ENCODE measurements at places on chromosomes 6 and 20.

- no peak for DNase-seq
Measured at GRCh38 chr6:56938649-56939191, 16.2 kb upstream of the BEND6 start.

DNA sequence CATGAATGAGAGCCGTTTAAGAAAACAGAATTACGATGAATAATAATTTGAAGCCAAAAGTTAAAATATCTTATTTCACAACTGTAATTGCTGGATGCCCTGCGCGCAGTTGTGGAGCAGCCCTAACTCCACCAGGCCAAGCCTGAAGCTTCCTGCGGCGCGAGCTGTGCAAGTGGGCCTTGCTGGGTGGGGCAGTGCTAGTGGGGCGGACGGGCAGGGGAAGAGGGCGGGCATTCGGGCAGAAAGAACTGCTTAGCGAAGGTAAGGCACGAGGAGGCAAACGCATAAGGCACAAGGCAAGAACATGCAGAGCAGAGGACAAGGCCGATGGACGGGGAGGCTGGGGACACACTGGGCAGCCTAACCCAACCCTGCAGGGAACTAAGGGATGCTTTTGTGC lies 2.3 kb downstream of the HLA-DQB2 start:
- no peak for DNase-seq

GRCh38 chr6:169425628-169426370 lies 172.2 kb upstream of the THBS2 start:
- no peak for DNase-seq

DNA sequence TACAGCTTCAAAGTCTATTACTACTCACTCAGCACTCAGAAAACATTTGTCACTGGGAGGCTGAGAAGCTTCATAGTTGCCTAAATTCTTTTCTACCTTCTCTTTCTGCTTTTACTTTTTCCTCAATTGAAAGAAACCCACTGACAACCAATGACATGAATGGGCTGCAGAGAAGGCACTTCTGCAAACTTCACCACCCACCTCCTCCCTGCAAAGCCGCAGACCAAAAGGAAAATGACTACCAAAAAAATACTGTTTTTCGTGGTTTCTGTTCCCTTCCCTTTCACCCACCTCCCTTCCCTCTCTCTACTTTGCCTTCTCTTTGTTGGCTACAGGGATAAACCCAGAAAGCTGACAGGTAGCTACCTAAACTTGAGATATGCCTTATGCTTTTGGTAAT lies 3.2 kb downstream of the GNAS-AS1 start:
- no peak for DNase-seq

- no peak for DNase-seq
Measured at GRCh38 chr20:4694076-4694475, 27.6 kb upstream of the PRND start.

DNA sequence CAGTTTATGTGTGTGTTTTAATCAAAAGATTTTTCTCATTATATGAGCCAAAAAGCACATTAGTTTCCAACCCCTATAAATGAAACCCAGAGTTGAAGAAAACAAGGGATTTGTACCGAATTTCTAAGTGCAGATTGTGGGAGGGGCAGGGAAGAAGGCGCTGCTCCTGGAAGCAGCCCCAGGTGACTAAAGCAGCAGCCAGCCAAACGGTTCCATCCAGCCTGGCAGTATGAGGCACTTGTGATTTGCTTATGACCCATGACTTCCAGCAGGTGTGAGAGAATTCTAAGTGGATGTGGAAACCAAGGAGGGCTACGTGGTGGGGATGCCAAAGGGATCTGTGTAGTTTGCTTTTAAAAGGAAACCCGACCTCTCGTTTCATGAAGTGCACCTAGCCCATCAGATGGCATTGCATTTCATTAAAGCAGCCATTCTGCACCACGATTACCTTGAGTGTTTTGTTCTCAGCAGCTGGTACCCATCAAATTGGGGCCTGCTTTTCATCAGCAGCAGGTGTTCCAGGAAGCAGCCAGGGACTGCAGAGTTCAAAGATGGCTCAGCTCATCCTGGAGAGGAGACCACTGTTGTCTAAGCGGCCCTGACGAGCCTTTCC lies 79.1 kb downstream of the DTD1 start:
- no peak for DNase-seq

GRCh38 chr20:6595704-6596103 lies 171.8 kb upstream of the BMP2 start:
- DNase-seq: no peak

- no peak for DNase-seq
Measured at GRCh38 chr6:22809370-22809769, 240.0 kb downstream of the HDGFL1 start.

DNA sequence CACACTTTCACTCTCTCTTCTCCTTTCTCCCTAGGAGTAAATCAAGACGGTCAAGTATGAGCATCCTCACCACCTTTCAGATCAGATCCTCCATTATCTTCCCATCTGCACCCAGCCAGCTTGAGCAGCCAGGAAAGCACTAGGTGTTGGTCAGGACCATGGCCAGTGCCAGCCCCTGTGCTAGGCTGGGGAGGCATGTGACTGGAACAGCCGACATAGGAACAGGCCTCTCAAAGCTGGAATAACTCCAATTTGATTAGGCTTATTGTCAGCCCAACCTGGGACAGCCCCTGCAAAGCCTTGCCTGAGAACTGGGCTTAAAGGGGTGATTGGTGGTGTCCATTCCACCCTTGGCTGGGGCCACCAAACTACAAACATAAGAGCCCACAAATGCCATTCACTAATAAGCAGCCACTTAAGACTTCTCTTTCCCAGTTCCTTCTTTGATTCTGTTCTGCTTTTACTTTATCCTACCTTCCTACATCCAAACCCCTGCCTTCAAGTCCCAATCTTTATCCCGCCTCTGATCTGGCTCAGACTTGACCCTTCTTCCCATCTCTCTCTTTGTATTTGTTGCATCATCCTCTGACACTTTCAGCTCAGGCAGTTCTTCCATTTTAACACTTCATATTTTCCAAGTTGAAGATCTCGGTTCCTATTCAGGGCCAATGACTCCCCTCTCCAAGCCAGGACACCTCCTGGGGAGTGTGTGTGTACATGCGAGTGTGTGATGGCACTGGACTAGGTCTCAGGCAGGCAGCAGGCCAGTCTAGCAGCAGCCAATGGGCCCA lies 4.5 kb upstream of the TREM2 start:
- DNase-seq: no peak

DNA sequence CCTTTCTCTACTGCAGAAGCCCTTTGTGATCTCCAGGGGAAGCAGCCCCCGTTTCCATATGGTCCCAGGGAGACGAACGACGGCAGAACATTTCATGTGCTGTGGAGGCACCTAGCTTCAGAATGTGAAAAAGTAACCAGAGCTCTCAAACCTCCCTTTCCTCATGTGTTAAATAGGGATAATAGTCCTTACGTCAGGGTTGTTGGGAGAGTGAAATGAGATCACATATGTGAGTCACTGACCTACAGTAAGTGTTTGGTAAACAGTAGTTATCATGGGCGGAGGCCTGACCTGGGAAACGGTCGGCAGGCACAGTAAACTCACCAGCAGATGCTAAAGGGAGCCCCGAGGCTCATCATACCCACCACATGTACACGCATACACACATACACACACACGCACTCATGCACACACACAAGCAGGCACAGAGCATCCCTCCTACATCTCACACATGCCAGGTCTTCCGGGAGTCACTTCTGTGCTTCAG lies 89.7 kb downstream of the LY86 start:
- no peak for DNase-seq

- no peak for DNase-seq
Measured at GRCh38 chr6:110529907-110530306, 53.5 kb upstream of the SLC22A16 start.

Measured in stimulated activated CD8-positive, alpha-beta memory T cell treated with anti-CD3 and anti-CD28 coated beads, Interleukin-7, amount 100 ng/mL, for 1 hour (primary cell).